BJ (cell line): ENCODE measurements at places on chromosomes 3 and 15.

DNA sequence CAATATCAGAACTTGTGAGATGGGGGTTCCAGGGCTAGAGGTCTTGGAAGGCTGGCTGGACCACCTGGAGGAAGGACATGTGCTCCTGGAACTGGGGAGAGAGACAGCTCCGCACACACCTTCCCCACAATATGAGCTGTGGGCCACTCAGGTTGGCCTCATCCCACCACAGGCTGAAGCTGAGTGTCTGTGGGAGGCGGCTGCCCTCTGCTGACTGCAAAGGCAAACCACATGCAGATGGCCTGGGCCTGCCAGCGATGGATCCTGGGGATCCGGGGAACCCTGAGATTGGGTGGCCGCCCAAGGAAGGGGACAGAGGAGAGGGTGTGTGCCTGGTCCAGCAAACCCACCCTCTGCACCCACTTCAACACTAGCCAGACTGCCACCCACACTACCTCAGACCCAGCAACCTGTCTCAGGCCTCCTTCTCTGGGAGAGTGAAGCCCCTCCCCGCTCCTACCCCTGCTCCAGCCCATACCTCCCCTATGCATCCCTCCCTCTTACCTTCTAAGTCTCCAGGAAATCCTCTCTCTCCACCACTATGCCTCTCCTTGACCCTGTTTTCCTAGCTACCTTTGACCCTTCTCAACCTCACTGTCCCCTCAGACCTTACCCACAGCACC, 44.8 kb downstream of the CYP11A1 start:
- no peak for DNase-seq

DNA sequence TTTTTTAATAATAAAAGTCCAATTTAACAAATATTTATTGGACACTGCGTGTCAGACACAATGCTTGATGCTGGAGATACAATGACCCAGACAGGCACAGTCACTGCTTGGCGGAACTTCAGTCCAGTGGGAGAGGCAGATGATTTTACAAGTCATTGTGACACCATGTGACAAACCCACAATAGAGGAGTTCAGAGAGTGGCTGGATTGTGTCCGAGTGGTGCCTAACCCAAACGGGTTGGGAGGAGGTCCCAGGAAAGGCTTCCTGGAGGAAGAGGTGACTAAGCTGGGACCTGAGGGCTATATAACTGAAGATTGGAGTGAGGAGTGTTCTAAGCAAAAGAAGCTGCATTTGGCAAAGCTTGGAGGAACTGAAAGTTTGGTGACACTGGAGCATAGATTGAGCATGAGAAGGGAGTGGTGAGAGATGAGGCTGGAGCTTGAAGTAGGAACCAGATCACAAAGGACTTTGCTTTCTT, 41.4 kb downstream of the CRTC3 start:
- DNase-seq = peak; percentile 40

GRCh38 chr3:21795921-21796320, 44.9 kb upstream of the ZNF385D start:
- no peak for DNase-seq

DNA sequence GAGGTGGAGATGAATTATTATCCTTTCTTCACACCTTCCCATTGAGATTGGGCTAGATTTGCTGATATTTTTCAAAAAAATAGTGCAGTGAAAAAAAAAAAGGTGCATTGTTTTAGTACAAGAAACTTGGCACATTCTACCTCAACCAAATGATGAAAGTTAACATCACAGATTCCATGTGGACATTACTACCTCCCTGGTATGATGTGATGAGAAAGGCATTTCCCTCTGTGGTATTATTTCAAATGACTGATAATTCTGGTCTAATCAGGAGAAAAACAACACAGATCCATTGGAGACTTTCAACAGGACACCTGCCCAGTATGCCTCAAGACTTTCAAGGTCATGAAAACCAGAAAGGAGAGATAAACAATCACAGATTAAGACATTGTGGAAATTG, 313.4 kb downstream of the BCHE start:
- no peak for DNase-seq

DNA sequence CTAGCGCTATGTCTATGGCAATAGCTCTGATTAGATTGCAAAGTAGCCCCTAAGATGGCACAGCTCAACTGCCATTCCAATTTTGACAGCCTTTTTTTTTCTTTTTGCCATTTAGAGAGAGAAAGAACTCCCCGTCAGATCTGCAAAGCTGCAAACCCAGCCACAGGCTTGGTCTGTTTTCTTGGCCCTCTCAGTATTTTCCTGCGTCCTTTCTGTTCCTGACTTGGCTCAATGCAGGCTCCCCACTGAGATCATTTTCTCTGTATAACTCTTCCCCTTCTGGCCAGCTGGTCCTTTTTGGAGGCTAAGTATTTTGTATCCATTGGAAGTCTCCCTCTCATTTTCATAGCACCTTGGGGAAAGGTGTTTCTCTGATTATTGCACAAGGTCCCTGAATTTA, 386.7 kb downstream of the UNC13C start:
- DNase-seq = no peak

GRCh38 chr3:71310980-71311660, 272.4 kb downstream of the FOXP1 start:
- DNase-seq = no peak

DNA sequence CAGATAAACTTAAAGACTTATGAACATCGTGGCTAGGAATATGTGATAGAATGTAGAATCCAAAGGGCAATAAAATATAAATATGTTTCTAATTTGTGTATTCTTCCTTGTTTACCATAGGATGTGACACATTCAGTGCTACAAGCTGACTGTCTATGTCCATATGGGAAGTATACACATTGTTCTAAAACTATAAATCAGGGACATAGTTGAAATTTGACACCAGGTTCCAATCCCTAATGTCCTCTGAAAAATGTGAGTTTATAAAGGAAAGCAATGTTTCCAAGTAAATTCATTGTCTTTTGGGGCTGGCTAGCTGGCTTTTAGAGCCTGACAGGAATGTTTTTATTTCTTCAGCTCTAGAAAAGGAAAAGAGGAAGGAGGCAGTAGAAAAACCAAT, 273.6 kb downstream of the CNTN4 start:
- DNase-seq = no peak
